ENCODE measurements at places on chromosomes 5 and 9. TPM values are rescaled to one million over a fixed set of nuclear protein-coding genes. Genes with fewer than 3 reads are reported as not detected.

DNA sequence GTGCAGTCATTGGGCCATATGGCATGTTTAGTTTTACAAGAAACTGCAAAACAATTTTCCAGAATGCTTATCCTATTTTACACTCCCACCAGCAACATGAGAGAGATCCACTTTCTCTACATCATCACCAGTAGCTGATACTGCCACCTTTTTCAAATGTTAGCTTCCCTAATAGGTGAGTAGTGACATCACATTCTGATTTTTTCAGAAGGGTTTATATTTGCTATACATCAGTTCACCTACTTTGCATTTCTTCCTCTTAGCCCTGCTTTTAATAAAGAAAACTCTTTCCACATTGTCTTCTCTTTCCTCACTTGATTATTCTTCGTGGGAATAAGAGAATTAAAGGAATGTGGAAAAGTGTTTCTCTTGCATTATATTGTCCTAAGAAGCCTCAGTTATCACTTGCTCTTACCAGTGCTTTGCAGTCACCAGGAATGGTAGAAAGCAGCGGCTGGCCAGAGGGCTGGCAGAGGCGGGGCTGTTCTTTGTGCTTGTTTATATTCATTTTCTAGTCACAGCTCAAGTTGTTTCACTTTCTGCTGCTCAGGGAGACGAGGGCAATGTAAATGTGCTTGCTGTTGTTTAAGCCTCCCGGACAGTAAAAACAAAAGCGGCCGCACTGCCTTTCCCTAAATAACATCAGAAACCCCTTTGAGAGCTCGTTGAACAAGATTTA is 164.8 kb downstream of the HSD17B3 start:
- DNase-seq, result peak; percentile 11

DNA sequence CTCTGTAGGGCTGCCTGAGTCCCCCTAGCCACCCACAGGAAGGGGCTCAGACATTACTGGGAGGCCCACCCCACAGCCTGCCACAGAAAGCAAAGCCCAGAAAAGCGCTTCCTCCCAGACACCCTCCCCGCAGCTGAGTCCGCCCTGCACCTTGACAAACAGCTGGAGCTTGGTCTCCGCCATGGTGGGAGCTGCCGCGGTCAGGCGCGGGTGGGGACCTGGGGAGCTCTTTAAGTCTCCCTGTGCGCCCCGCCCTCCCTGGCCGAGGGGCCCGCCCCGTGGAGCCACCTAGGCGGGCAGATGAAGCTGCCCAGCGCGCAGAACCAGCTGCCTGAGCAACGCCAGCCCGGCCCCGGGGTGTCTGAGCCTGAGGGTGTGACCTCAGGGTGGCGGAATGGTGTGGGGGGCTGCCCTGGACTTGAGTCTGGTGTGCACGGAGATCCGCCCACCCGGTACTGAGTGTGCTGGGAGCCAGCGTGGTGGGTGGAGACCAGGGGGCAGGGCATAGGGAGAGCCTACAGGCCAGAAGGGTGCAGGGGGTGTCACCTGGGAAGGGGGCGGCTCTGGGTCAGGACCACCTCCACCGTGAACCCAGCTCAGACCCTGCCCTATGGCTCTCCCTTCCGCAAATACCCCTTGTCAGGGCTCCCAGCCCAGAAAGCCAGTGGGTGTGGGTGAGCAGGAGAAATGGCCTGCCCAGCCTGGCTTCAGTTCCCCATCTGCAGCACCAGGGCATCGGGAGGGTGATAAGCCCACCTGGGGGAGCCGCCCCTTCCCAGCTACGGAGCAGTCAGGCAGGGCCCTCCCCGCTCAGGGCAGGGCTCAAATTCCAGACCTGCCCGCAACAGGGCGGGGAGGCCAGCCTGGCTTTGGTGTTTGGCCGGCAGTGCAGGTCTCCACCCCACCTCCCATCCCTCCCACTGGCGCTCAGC is at the start of gene CLIC3:
Gene CLIC3 (minus strand): TSS at position 208 of the 932 bp plus-strand sequence. CDS start 25 bp downstream, at position 183.
- DNase-seq, result peak; percentile 16

DNA sequence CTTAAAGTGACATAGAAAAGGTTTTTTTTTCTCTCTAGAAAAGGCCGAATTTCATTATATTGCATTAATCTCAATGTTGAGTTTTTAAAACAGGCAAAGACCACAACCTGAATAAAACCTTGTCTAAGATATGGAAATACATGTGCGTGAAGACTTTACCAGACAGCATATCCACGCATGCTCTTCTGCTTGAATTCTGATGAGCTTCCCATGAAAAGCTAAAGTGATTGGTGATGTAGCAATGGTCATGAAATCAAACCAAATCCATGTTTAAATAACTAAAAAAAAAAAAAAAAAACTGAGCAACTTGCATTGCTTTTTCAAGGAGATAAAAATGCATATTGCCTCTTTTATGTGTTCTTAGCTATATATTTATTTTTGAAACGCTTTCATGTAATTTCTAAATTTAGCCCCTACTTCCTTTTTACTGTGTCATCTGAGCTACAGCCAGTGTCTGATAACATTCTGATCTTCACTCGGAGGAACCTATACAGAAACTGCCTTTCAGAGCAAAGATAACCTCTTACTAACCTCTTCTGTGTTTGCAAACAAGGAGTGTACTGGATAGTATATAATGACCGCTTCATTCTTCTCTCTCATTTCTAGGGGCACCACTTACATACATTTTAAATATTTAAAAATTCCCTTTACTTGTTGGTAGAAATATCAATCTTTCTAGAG is 179.1 kb upstream of the GNA14 start:
- DNase-seq, result no peak

The F2RL2 gene
- total RNA-seq, result not detected

DNA sequence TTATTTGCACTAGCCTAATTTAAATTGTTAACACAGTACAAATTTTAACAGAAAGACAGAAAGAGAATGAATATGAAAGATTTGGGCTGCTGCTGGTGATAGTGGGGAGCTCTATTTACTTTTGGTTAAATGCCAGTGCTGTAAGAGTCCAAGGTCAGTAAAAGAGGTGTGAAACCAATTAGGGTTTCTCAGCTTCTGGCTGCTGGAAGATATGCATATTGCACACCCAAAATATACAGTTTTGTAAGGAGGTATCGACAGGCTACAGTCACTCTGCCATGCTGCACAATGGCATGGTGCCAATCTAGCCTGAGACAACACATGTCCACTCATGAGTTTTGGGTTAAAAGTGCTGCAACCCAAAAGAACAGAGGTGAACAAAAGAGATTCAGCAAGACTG is 79.3 kb downstream of the PPP2R2B start:
- DNase-seq, result no peak

GRCh38 chr9:106487266-106487665 is 375.7 kb upstream of the ZNF462 start:
- no peak for DNase-seq

GRCh38 chr5:111223101-111223786 is 940 bp upstream of the CAMK4 start:
- DNase-seq, result peak; percentile 60

The KCNN2 gene
- total RNA-seq, result not detected

- DNase-seq, result no peak
These were observed 71.7 kb downstream of the SUSD1 start for GRCh38 chr9:112103405-112103804.

DNA sequence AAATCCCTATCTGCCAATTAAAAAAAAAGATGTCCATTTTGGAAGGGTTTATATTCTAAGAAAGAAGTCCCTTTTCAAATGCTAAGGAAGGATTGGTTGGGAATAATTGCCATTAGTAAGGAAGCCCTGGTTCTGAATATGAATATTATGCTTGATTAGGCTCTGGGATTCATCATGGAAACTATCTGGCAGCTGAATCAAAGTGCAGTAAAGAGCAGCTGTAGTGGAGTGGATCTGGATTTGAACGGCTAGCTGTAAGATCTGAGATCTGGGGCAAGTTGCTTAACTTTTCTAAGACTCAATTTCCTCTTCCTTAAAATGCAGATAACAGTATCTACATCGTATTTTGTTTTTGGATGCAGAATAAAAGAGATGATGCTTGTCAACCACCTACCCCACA is 10.5 kb downstream of the IL12B start:
- DNase-seq, result no peak

- DNase-seq, result no peak
These were observed 7.2 kb downstream of the CYFIP2 start for GRCh38 chr5:157273131-157273556.

GRCh38 chr5:39631958-39632357 is 207.2 kb upstream of the DAB2 start:
- no peak for DNase-seq

The PALM2AKAP2 gene
- 5.0 TPM for total RNA-seq

The FOXD4L3 gene
- total RNA-seq, result not detected

The GABBR2 gene
- total RNA-seq, result not detected

GRCh38 chr5:192691-192969 is 1.3 kb downstream of the LRRC14B start:
- no peak for DNase-seq

The CCNJL gene
- total RNA-seq, result 4.4 TPM

DNA sequence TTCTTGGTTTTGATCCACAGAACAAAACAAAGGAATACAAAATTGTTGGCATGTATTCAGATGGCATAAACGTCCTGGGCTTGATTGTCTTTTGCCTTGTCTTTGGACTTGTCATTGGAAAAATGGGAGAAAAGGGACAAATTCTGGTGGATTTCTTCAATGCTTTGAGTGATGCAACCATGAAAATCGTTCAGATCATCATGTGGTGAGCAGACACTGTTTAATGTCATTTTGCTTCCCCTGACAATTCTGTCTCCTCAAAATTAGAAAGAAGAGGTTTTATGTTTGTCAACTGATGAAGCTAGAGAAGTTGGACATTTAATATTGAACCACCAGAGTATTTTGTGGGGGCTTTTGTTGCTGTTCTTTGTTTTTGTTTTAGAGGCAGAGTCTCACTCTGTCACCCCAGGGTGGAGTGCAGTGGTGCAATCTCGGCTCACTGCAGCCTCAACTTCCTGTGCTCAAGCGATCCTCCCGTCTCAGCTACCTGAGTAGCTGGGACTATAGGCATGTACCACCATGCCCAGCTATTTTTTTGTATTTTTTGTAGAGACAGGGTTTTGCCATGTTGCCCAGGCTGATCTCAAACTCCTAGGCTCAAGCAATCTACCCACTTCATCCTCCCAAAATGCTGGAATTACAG is 82.0 kb downstream of the SLC1A1 start:
- peak; percentile 40 for DNase-seq

DNA sequence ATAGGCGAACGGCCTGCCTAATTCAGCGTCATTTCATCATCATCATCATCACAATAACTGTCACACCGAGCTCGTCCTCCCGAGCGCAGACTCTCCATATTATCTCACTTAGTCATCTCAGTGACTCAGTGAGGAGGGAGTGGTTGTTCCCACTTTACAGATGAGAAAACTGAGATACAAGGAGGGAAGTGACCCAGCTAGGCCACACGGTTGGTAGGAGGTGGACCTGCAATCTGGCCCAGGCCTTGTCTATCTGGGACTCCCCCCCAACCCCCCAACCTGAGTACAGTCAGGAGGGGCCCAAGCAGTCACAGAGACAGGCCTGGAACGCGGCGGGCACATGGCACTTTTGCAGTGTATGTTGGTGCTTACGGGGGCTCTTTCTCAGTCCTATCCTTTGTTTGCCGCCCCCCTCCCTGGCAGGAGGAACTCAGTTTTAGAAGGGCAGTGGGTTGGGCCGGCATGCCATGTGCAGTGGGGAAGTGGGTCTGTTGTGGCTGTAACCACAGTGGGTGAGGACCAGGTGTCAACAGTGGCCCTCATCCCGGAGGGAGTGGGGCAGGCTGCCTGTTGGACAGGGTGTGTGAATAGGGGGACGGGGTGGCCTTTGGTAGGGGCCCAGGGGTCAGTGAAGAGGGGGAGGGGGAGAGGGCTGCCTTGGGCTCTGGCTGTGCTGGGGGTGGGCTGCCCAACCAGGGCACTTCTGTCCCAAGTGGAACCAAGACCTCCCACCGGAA is 1.7 kb upstream of the RXRA start:
- DNase-seq, result no peak

The CDH9 gene
- total RNA-seq, result not detected

DNA sequence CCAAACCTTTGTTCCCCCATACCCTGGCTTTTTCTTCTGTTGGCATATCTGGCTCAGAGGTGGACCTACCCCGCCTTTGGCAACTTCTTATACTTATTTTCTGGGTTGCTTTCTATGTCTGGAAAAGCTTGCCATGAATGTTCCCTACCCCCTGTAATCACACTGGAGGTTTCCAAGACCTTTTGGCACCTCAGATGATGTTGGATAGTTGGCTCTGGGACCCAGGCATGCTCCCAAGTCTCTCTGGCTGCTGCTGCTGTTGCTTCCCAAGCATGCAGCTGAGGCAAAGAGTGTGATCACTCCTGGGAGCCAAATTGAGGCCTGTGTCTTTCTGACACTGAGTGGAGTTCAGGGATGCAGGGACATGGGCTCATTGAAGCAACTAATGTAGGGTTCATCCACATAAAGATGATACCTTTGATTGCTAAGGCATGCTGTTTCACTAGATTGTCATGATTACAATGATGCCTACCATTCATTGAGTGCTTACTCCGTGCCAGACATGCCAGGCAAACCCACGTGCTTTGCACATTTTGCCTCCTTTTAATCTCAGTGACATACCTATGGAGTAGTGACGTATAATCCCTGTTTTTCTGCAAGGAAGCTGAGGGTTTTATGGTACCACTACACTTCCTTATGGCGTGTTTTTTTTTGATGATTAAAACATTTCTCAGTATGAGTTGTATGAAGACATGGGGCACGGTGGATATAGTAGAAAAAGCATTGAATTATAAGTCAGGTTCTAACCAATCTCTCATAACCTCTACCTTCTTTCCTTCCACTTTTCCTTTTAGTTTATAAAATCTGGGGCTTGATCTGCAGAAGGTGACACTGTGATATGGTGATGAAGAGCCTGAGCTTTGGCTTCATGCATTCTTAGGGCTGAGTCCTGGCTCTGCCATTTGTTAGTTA is 73.1 kb downstream of the ARHGAP26 start:
- no peak for DNase-seq

DNA sequence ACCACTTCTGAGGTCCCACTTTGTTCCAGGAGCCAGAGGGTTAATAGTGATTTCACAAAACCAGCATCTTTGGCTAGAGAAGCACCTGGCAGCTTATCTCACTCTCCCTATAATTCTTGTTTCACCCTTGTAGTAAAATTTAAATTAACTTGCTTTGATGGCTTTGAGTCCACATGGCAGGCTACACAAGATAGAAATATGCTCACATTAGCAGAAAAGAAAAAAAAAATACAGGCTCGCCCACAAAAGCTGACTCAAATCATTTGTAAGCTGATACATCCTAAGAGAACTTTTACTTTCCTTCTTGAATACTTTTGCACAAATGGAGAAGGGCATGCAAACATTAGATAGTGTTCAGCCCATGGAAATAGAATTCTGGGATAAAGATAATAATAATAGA is 36.2 kb downstream of the TNFSF15 start:
- DNase-seq, result peak; percentile 21

The DMRT3 gene
- total RNA-seq, result not detected

The PLCXD3 gene
- total RNA-seq, result not detected

The HSD17B4 gene
- 129 TPM for total RNA-seq

The AGXT2 gene
- total RNA-seq, result not detected

GRCh38 chr9:14320271-14321181 is 6.6 kb upstream of the NFIB start:
- peak; percentile 86 for DNase-seq

- DNase-seq, result peak; percentile 97
These were observed 6.8 kb downstream of the TSSK1B start for GRCh38 chr5:113427871-113428574.

DNA sequence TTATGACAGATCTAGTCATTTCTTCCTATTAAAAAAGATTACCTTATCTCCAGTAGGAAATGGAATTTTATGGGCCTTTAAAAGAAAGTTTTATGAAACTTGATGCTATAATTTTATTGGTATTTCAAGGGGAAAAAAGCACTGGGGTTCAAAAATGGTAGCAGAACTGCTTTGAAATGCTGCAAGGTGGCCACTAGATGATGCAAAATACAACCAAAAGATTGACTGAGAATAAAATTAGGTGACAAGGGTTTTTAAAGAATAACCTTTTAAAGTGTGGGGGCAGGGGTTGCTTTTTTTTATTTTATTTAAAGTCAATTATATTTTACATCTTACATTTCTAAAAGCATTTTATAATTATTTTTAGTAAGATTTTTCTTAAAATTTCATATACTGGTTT is 61.7 kb downstream of the KLF9 start:
- DNase-seq, result no peak

Data from bronchial epithelial cell (primary cell).